ENCODE measurements at places on chromosomes 16 and 17.

- peak; percentile 61 for DNase-seq
Measured at GRCh38 chr17:79800325-79801155, 3.7 kb upstream of the CBX8 start.

GRCh38 chr17:75649687-75650086 lies 16.5 kb downstream of the SMIM5 start:
- no peak for DNase-seq

DNA sequence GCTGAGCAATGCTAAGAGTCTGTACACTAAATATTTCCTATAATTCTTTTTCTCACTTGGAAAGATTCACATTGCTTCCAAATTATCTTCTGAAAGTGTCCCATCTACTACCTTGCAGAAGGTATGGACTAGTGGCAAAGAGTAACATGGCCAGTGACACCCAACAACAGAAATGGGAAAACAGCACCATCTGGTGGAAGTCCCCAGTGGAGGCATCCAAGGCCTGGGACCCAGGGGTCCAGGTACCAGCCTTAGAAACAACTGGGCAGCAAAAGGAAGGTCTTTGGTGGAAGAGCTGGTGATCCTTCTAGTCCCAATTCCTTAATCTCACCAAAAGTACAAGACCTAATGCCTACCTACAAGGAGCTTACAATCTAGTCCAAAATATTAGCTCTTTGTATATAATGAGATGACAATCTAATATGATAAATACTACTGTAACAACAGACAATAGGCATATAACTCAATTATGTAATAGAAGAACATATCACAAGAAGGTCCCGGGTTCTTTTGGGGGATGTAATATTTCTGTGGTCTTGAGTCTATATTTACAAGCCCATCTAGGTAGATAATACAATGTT lies 55.3 kb downstream of the SKAP1 start:
- no peak for DNase-seq

DNA sequence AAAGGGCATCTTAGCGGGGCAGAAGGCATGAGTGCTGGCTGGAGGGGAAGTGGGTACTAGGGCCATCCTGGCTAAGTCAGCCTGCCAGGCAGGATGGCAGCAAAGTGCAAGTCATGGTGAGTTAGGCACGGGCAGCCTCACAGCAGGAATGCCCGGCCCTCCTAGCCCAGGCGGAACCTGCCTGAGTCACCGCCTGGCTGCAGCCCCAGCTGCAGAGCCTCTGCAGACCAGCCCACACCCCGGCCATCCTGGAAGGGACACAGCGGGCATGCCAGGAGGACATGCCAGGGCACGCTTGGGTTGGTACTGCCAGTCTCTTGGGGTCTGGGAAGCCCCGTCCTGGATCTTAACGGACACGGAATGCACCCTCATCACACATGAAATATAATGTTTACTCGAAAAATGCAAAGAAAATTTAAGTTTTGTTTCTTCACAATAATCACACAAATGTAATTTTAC lies 5.0 kb upstream of the ALDH3A1 start:
- DNase-seq: peak; percentile 95

GRCh38 chr16:10597187-10597601 lies 16.8 kb upstream of the EMP2 start:
- DNase-seq: no peak

DNA sequence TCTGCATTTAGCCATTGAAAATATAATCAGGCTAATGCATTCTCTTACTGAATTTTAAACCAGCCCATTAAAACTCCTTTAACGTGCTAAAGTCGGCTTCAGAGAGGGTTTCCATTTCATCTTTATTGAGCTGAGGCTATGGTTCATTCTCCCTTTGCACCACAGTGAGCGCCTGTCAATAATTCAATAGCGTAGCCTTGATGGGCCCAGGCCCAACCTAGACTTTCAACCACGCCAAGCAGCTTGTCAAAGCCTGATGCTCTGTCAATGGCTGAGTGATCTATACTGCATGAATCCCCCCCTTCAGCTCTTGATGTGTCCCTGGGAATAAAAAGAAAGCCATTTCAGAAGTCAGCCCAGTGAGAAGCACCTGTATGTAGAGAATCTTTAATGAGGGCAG lies 106.0 kb downstream of the RBFOX1 start:
- DNase-seq: no peak

DNA sequence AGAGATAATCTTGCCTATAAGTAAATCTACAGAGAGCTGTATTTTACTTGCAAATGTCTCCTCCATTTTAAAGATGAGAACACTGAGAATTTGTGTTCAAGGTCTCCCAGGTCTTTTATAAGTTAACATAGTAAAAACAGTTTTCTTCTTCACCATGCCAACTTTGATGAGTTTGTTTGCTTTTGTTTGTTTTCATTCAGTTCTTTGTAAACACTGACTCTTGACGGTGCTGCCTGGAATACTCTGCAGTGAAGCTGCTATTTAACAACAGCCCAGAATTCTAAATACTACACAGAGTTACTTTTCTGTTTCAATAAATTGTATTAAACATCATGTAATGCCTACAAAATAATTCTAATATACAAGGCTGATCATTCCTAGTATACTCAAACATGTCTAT lies 41.4 kb upstream of the PITPNM3 start:
- no peak for DNase-seq

- DNase-seq: no peak
Measured at GRCh38 chr17:77245162-77245926, 104.6 kb downstream of the SEC14L1 start.

GRCh38 chr17:76132574-76133338 lies 8.3 kb downstream of the FOXJ1 start:
- peak; percentile 73 for DNase-seq

- DNase-seq: peak; percentile 71
Measured at GRCh38 chr16:11613381-11614303, 26.9 kb upstream of the LITAF start.

- no peak for DNase-seq
Measured at GRCh38 chr16:75273054-75273925, 21.9 kb upstream of the BCAR1 start.

DNA sequence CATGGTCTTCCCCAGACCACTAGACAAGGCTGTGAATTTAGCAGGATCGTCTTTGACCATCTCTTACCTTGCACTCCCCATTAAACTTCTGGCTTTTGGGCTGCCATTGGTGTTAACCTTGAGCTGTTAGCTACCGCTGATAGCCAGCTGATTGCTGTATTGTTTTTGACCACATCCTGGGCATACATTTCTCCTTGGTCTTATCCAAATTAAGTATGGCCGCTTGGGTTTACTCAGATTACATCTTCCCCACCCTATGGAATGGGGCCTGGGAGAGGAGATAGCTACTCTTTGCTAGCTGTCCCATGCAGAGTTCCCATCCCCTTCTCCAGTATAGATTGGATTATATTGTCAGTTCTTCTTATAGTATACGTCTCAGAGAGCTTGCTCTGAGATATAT lies 270.4 kb upstream of the ELAC2 start:
- DNase-seq: no peak

DNA sequence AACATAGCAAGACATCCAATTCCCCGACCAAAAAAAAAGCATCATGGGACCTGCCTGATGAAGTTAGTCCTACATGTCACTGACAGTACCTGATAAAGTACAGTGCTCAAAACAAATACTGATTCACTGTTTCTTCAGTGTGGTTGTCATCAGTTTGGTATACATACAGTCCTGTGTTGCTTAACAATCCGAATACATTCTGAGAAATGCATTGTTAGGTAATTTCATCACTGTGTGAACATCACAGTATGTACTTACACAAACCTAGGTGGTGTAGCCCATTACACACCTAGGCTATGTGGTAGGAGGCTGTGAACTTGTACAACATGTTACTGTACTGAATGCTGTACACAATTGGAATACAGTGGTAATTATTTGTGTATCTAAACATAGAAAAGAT lies 19.0 kb upstream of the FA2H start:
- no peak for DNase-seq

Data from LoVo (cell line).